ENCODE measurements at places on chromosomes 7 and 10.

GRCh38 chr10:79058899-79059841 is 9.6 kb upstream of the ZMIZ1 start:
- no peak for DNase-seq

GRCh38 chr10:100245484-100246220 is 16.3 kb upstream of the CHUK start:
- no peak for DNase-seq

DNA sequence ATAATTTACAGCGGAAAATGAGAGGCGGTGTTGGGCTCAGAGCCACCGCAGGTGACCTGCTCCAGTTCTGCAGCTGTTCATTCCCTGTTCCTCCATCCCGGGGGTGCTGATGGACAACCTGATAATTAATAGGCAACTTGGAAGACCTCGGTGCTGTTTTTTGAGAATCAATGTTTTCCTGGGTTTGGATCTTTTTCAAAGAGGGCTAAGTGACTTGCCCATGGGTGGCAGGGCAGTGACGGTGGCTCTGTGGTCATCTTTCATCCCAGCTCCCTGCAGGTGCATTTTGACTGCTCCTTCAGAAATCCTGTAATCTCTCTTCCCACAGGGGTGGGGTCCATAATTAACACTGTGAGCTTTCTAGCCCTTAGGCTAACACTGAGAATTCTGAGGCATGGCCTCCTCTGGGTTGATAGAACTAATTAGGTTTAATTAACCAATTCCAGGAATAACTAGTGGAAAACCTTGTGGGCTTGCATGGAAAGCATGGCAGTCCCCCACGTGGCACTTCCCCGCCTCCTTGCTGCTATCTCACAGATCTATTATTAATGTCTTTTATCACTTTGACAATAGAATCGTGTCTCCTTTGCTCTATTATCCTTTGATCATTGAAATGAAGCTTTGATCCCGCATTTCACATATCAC is 217.9 kb downstream of the GLRX3 start:
- no peak for DNase-seq

DNA sequence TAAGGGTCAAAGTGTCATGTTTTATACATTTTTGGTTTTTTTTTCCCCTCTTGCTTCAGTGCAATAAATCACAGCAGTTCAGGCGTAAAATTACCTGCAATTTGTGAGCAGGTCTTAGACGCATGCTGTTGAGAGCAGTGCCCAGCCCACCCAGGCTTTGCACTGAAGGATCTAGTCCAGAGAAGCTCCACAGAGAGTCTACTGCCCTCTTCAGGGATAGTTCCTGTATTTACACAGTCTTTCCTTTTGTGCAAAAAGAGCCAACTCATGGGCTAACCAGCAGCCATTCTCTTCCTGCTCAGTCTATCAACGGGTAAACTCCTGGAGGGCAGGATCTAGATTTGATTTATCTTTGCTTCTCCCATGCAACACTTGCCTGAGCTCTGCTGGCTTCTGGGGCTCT is 82.2 kb upstream of the NAMPT start:
- DNase-seq = peak; percentile 52

GRCh38 chr7:121366852-121367431 is 29.2 kb downstream of the FAM3C start:
- DNase-seq = peak; percentile 58

GRCh38 chr7:148403466-148403993 is 187.0 kb upstream of the C7orf33 start:
- no peak for DNase-seq

- DNase-seq = no peak
Observed at GRCh38 chr7:156100086-156100485, 287.8 kb upstream of the SHH start.

GRCh38 chr7:7739204-7740036 is 21.0 kb upstream of the RPA3 start:
- DNase-seq = no peak

DNA sequence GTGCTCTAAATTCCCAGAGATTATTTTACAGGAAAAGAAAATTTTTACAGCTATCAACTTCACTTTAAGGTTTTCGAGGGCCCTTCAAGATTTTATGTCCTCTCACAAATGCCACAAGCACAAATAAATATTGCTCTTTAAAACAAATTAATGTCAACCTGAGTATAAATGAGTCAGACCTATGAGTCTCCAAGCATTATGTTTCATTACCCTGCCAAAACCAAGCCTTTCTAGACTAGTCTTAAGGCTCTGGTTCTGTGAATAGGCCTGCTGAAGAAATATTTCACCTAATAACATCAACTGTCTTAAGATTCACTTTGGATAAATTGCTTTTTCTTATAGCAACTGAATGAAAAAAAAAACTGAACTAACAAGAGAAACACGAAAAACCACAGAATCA is 153.0 kb downstream of the PDE1C start:
- DNase-seq = no peak

- no peak for DNase-seq
Observed at GRCh38 chr10:74988832-74989561, 122.5 kb upstream of the SAMD8 start.

DNA sequence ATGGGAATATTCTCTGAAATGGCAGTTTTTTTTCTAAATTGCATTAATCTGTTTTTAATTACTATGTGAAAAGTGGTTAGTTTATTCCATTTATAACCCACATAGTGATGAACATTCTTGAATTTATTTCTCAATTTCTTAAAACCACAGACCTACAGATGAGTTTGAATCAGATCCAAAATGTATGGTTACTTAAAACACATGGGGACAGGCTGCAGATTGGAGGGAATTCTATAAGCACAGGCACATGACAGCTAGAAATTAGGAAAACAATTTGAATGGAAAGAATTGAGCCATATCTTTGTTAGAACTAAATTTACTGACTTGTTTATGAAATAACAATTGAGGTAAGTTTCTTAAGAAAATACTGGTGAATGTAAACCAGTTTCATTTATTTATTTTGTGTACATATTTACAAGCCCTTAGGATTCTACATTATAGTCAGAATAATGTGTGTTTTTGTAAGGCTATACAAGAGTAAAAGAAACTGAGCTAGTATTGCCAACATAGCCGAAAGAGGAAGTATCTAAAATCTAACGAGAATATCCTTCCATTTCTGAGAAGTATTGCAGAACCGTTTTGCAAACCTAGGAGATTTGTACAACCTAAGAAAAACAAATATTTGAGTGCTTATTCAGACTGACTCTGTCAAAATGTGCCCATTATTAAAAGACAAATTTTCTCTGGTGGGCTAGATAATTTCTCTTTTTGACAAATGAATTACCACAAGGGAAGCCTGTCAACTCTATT is 434.3 kb upstream of the SEMA3D start:
- no peak for DNase-seq

GRCh38 chr10:43710772-43711471 is 62.2 kb upstream of the ZNF32 start:
- DNase-seq = no peak

GRCh38 chr10:97574374-97575126 is 2.0 kb downstream of the ANKRD2 start:
- peak; percentile 93 for DNase-seq

DNA sequence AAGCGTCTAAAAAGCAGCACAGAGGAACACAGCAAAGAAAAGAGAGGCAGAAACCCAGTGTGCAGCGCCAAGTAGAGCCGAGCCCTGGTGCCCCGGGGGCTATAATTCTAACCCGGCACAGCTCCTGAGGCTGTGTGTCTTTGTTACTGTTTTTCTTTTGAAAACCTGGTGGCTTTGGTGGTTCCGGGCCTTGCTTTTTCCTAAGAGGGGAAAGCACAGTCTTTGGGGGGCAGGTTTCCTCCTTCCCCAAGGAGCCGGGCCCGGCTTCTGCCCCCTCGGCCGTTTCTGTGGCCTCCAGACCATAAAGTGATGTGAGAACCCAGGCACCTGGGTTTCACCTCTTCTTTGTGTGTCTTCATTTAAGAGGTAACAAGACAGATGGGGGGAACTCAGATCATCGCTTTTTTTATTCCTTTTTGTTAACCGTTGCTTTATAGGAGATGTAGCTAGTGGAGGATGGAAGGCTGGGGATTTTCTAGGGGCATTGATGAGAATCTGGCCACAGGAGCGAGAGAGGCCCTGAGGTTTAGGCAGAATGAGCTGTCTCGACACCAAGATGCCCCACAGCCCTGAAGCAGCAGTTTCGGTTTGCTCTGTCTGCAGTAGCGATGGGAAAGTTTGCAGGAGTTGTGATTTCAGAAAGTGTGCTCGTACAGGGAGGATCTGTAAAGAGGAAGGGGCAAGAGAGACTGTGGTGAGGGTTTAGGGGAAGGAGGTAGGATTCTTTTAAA is 367.8 kb upstream of the GALNT17 start:
- DNase-seq = no peak

GRCh38 chr7:93715234-93715633 is 140.7 kb upstream of the CALCR start:
- DNase-seq = peak; percentile 76

GRCh38 chr10:35508647-35509046 is 96.5 kb upstream of the GJD4 start:
- DNase-seq = no peak

DNA sequence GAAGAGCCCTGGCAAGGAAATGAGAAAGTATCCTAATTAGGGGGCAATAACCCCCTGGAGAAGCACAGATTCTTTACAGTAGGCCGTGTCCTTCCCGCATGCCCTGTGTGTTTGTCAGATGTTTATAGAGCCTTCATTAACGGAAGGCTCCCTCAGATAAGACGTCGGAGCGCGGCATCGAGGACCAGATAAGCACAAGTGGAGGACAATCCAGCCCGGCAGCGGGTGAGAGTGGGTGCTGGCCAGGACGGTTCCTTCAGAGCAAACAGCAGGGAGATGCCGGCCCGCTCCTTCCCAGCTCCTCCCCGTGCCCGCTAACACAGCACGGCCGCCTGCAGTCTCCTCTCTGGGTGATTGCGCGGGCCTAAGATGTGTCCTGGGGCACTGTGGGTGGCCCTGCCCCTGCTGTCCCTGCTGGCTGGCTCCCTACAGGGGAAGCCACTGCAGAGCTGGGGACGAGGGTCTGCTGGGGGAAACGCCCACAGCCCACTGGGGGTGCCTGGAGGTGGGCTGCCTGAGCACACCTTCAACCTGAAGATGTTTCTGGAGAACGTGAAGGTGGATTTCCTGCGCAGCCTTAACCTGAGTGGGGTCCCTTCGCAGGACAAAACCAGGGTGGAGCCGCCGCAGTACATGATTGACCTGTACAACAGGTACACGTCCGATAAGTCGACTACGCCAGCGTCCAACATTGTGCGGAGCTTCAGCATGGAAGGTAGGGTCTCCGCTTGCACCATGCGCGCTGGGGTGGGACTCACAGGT is at the start of gene GDF2:
Gene GDF2 (plus strand): TSS at position 155 of the 762 bp plus-strand sequence. CDS start 215 bp downstream, at position 370.
- DNase-seq = no peak

- no peak for DNase-seq
Observed at GRCh38 chr10:78672918-78673317, 395.8 kb upstream of the ZMIZ1 start.

DNA sequence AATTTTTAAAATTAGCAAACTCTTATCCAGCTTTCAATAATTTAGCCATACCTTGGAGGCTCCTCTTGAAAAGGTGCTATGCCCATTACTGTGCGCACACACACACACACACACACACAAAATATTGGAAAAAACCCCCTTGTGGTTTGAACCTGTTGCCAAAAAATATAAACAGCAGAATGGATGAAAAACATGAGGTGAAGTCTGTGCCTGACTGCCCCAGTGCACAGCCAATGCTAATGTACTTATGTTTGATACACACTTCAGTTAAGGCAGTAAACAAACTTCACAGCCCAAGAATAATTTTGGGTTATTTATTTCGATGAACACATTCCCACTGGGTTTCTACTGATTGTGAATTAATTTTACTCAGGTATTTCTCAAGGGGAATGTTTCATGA is 113.2 kb upstream of the SEM1 start:
- no peak for DNase-seq

DNA sequence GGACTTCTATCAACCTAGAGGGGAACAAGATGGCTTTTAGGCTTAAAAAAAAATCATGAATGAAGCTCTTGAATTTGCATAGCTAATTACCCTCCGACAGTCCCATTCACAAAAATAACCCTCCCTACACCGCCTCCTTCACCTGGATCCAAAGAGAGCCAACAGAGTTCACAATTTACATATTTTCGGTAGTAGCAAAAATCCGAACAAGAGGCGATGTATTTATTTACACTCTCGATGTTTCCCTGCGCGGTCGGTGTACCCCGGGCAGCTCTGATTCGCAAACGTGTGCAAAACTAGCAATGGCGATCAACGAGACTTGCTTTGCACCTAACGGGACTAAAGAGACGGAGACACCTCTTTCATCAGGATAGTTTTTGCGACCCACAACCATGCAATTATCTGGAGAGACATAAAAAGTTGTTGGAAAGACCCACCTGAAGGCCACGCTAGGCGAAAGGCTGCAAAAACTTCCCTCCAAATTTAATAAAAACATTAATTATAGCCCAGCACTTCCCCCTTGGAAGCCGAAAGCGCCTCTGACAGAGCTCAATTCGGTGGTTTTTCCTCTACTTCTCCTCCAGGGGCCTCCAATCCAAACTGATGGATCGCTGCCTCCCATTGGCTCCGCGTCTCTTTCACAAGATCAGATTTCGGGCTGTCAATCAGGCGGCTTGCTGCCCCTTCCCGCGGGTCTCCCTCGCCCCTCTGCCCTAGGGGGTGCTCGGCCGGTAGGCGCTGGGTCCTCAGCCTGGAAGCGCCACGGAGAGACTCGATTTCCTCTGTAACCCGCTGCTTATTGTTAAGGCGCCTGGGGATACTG is at the start of gene ETV1:
Gene ETV1 (minus strand): TSS at position 541 of the 823 bp plus-strand sequence. CDS start 614 bp downstream, outside the sequence.
- DNase-seq = peak; percentile 91

- DNase-seq = peak; percentile 79
Observed at GRCh38 chr10:62817766-62818425, 1.7 kb upstream of the EGR2 start.

DNA sequence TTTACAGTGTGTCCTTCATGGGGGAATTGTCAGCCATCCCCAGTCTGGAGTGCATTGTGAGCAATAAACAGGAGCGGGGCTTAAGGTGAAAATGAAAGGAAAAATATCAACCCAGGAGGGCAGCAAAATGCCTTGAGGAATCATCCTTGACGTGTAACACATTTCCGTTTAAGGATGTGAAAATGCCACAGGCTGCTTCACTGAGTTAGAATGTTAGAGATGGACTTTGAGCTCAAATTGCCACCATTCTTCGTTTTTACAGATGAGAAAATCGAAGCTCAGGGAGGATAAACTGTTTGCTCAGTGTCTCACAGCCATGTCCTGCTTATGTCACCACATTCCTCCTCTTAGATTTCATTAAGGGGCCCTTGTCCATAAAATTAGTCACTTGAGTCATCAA is 23.1 kb downstream of the SORCS3 start:
- DNase-seq = no peak

- DNase-seq = no peak
Observed at GRCh38 chr7:157412021-157412443, 75.2 kb downstream of the DNAJB6 start.

DNA sequence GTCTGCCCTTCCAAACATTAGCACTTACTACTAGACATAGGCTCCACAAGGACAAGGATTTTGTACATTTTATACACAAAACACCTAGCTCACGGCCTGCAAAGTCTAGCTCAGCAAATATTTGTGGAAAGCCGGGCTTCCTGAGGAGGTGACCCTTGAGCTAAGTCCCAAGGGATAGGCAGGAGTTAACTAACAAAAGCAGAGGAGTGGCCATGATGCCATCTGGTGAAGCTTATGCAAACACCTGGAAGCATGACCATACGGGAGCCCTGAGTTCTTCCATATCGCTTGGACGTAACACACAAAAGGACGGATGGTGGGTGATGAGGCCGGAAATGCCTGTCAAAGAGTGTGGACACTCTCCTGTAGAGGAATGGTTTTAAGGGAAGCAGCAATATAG is 25.9 kb upstream of the YAE1 start:
- DNase-seq = no peak
